ENCODE measurements at places on chromosomes 4 and X.

GRCh38 chrX:48715072-48715471, 18.5 kb downstream of the SUV39H1 start:
- DNase-seq: no peak

DNA sequence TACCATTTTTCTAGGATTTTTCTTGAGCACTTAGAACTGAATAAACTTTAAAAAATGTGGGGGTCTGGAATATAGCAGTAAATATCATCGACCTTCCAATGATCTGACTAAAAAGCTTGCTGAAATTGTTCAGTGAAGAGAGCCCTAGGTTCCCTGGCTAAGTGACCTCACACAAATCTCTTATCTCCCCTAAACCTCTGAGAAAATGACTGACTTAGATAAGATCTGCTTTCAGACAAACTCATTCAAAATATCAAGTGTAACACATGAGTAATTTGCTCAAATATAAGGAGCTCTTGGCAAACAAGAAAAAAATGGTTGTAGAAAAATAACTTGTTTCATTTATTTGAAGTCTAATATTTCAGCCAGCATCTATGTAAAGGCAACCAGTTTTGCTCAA, 441.7 kb upstream of the SLIT2 start:
- DNase-seq: no peak

- DNase-seq: no peak
These were observed 134.2 kb downstream of the DCLK2 start for GRCh38 chr4:150212485-150212884.

GRCh38 chrX:46180258-46180687, 364.9 kb downstream of the ZNF674 start:
- DNase-seq: no peak

GRCh38 chr4:38560768-38561558, 103.0 kb upstream of the KLF3 start:
- DNase-seq: no peak

DNA sequence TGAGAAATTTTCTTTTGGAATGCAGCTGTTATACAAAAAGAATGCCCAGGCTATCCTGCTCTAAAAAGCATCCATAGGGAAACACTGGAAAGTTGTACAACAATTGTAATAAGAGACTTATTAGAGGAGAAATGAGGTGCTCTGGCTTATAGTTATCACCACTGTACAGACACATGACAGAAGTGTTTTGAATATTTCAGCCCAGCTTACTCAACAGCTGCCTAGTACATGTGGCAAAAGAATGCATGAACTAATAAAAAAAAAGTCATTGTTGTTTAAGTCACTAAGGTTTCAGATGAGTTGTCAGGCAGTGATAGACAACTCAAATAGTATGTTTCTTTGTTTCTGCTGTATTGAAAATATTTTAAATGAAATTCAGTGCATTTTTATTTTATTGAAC, 307.7 kb downstream of the GPM6A start:
- DNase-seq: no peak

- no peak for DNase-seq
These were observed 745.3 kb downstream of the RPA4 start for GRCh38 chrX:97628807-97629596.

DNA sequence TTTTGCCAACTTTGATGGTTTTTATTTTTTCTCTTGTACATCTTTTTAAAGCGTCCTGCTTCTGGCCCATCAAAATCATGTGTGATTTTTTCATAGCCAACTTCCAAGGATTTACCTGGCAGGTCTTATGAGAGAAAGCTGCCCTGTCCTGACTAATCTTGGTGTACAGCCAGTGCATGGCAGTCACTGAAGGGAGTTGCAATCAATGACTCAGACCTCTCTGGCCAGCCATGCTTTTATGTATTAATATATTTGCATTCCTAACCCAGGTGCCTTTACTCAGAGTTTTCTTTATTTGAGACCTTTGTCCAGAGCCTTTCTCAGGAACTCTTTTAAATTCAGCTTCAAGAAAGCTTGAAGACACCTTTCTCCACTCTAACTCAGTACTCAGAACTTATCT, 691.5 kb upstream of the HTR2C start:
- DNase-seq: no peak
